T-helper 9 cell (primary cell): ENCODE measurements at places on chromosomes 2 and 18.

DNA sequence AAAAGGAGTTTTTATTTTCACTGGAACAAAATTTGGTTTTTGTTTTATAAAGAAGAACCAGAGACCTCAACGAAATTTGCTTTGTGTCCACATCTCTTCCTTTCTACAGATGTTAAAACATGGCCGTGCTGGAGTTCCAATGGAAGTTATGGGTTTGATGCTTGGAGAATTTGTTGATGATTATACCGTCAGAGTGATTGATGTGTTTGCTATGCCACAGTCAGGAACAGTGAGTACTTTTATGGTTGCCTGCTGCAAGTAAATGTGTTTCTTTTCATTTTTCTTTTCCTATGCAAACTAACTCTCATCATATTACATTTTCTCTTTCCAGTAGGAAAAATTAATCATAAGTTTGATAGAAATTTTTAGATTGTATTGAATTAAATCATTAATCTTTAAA is 48.4 kb upstream of the TBR1 start:
- DNase-seq: no peak

GRCh38 chr2:239173301-239173700 is 227.5 kb downstream of the HDAC4 start:
- no peak for DNase-seq

- no peak for DNase-seq
These were observed 247.1 kb downstream of the MYCN start for GRCh38 chr2:16187482-16187817.

- DNase-seq: no peak
These were observed 65.9 kb upstream of the RPL31 start for GRCh38 chr2:100936070-100936741.

DNA sequence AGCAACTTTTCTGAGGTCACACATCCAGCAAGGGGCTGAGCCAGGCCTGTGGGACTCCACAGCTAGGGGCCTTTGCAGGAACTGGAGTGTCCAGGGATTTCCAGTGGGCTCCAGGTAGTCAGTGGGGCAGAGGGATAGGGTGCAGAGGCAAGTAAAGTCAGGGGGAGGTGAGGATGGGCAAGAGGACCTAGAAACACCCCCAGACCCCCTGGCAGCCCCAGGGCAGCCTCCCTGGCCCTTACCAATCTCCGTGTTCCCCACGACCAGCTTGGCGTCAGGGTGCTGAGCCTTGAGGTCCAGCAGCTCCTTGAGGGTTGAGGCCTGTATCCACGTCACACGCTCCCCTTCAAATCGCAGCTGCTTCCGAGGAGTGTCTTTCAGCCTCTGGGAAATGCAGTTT is 28.4 kb downstream of the XDH start:
- DNase-seq: no peak

- no peak for DNase-seq
These were observed 545.4 kb upstream of the ZEB2 start for GRCh38 chr2:145065342-145065741.

- no peak for DNase-seq
These were observed 186.2 kb upstream of the GCFC2 start for GRCh38 chr2:75896779-75897366.

- no peak for DNase-seq
These were observed 114.5 kb upstream of the STPG4 start for GRCh38 chr2:47269316-47270232.

DNA sequence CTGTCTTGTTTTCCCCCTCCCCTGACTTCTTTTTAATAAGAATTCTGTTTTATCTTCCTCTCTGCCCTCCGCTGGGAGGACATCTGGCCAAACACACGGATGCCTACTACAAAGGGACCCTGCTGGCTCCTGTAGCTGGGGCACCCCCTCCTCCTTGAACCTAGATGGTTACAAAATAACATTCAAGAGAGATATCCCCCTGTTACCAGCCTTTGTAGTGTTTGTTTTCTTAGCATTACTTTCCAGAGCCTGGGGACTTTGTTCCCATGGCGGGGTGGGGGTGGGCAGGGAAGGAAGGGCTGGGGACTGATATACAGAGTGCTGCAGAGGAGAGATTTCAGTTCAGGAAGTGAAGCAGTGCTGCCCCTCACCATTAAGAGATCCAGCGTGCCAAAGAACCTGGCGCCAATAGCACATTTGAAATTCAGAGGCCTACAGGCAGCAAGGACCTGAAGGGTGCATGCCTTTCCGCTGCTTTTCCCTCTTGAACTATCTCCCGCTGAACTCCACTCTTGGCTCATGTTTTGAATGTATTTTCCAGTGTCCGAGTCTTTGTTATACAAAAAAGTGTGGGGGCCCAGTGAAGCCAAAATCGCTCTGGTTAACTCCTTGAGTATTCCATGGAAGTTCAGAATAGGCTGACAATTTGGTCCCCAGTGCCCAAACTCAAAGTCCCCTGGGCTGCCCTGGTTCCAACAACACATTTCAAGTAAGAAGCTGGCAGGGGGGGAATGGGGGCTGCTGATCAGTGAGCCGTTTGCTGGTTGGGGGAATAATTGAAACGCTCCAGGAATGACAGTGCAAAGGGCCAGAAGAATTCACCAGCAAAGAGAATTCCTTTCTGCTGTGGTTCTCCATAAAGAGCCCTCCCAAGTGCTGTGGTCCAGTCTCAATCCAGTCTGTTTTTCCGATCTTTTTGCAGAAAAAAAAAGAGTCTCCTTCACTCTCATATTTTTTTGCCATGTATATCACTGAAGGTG is 94.8 kb upstream of the THOC1 start:
- DNase-seq: no peak

DNA sequence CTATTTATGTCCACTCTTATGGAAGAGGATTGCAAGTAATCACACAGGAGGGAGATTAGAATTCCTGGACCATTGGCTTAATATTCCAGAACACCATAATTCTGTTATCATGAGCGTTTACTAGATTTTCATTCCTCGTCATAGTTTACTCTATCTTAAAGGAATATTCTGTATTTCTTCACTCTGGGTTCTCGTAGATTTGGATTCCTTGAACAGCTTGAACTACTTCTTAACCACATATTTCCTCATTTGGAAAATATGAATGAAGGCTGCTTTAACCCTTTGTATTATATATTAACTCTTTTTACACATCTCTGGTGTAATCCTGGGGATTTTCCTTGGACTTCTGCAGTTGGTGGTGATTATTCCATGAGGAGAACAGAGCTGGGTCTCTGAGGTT is 46.3 kb upstream of the CCBE1 start:
- DNase-seq: no peak

DNA sequence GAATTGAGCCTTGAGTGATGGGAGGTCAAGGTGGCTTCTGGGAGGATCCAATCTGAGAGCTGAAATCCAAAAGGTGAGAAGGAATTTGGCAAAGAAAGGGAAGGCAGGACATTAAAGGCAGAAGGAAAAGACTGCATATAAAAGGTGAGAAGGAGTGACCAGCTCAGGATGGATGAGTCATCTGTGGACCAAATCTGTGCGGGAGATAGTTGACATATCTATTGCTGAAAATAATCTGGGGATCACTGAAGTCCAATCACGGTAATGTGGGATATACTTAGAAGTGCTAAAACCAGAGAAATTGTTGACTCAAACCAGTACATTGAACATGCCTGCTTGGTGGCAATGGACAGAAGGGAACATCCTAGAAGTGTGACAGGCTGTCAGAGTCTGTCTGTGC is 8.0 kb upstream of the PTPN4 start:
- no peak for DNase-seq

GRCh38 chr2:205892251-205892655 is 193.7 kb downstream of the INO80D start:
- no peak for DNase-seq

GRCh38 chr18:9792565-9793245 is 84.6 kb downstream of the RAB31 start:
- no peak for DNase-seq

GRCh38 chr2:238499731-238500580 is 73.2 kb downstream of the ASB1 start:
- no peak for DNase-seq

GRCh38 chr2:95264624-95265023 is 9.6 kb upstream of the PROM2 start:
- no peak for DNase-seq
